ENCODE measurements at places on chromosomes 12 and 14.

- no peak for DNase-seq
Observed at GRCh38 chr14:63544591-63545299, 1.6 kb upstream of the PPP2R5E start.

DNA sequence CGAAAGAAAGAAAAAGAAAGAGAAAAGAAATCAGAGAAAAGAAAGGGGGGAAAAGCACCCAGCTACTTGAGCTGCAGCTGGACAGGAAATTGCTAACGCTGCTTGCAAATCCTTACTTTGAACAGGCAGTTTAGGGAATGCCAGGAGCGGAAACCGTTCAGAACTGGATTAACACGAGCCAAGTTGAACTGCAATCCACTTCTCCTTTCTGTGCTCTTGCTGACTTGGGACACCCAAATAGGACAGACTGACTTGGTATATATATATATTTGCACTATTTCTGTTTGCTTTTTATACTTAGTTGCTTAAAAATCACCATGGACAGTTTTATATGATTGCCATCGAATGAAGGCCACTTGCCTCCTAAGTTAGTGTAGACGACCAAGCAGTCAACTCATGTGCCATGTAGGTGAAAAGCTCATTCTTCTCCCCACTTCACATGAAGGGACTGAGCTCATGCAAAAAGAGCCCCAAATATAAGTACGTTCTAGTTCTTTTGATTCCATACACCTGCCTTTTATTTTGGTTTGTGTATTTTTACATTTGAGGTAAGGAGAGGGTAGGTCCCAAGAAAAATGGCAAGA, 5.5 kb downstream of the DUSP6 start:
- DNase-seq = no peak

DNA sequence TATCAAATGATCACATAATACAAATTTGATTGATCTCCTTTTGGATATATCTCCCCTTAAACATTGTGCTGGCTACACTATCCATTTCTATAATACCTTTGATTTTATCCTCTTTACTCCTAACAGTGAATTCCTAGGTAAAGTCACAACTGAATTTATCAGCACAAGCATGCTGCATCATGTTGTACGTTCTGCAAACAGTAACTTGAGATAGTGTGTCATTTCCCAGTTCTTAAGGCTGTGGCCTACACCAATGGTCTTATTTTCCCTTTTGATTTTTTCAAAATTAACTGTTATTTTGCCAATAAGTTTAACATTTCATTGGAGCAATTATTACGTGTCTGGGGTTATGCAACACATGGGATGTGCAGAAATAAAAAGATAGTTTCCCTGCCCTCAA, 24.8 kb downstream of the PRKCH start:
- DNase-seq = no peak

DNA sequence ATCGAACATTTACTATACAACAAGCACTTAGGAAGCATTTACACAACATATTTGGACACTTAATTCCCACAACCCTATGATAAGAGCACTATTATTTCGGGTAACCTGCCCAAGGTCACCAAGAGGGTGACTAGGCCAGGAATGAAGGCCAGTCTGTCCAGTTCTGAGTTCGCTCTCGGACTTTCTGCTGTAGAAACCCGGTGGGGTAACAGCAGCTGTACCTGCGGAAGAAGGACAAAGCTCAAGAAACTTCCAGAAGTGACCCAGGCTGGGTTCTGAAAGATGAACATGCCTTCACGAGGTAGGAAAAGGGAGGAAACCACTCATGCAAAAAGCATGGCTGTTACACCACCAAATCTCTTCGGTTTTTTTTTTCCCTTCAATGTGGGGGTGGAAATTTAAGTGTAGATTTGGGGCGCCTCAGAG, 10.8 kb downstream of the PLA2G1B start:
- DNase-seq = no peak

- DNase-seq = no peak
Observed at GRCh38 chr12:15855646-15856045, 26.5 kb upstream of the STRAP start.

DNA sequence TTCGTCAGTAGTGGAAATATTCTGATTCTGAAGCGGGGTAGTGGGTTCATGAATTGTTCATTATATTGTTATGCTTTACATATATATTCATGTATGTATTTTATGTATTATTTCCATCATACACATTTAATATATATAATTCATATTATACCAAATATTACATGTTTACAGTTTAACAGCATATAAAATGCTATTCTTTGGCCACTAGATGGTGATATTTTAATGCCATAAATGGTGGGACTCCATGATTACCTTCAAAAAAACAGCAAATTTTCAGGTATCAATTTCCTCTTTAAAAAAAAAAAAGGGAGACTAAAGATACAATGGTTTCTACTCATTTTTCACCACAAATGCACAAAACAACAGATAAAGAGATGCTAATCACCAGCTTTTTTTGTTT, 41.0 kb downstream of the BDKRB1 start:
- no peak for DNase-seq

- DNase-seq = no peak
Observed at GRCh38 chr12:62530596-62530995, 64.0 kb downstream of the MON2 start.

GRCh38 chr14:99272899-99273765, 1.1 kb upstream of the BCL11B start:
- DNase-seq = no peak

- no peak for DNase-seq
Observed at GRCh38 chr14:87748558-87748957, 244.4 kb downstream of the GALC start.

- no peak for DNase-seq
Observed at GRCh38 chr12:94207467-94207848, 59.1 kb downstream of the PLXNC1 start.

DNA sequence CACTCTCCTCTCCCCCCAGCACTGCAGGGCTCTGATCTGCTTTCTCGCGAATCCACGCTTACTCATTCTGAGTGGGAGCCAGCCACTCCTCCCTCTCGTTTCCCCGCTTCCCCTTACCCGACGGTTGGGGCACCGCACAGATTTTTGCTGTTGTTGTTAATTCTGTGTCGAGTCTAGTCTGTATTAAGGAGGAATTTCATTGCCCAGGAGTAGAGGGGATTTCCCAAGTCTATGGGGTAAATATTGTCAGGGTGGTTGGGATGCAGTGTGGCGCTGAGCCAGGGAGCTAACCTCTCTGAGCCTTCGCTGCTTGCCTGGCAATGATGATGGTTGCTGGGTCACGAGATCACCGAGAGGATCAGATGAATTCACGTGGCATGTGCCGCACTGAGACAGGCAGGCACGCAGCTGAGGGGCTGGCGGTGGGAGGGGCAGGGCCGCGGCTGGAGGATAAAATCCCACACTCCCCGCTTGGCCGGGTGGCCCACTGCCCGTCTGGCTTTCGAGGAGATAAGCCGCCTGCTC, 18.5 kb downstream of the NCOR2 start:
- DNase-seq = no peak

DNA sequence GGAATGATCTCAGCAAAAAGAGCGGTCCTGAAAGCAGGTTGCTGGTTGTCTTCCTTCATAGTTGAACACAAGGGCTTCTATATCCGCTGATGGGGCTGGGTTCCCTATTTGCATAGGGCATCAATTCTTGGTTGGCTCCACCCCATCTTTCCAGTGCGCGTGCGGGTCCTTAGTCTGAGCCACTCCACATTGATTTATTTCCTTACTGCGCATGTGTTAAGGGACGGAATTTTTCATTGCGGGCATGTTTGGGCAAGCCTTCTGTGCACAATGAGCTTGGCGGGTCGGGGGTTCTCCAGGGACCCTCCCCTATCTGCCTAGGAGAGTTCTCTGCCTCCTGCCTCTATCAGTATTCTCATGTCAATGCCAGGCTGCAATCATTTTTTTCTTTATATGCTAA, 21.2 kb upstream of the DLGAP5 start:
- DNase-seq = no peak

DNA sequence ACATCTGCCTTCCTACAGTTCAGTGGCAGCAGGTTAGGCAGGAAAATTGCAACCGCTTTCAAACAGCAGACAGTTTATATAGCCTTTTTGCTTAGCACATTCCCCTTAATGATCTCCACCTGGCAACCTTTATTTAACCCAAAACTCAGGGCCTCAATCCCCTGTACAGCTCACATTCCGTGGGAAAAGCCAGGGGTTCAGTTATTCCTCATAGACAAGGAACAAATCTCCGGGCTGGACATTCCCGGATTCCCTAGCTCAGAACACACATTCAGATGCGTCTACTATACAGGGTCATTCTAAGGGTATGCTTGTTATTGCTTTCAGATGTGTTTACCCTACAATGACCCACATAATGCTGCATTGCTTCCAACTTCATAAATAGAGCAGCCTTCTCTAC, 73.8 kb upstream of the DCN start:
- DNase-seq = no peak

GRCh38 chr12:3593906-3594483, 103.0 kb downstream of the PRMT8 start:
- no peak for DNase-seq

GRCh38 chr14:54450535-54450934, 9.4 kb upstream of the CNIH1 start:
- DNase-seq = no peak

- no peak for DNase-seq
Observed at GRCh38 chr14:39050389-39050788, 52.6 kb downstream of the SEC23A start.

- DNase-seq = no peak
Observed at GRCh38 chr12:103386451-103386850, 109.3 kb downstream of the C12orf42 start.

DNA sequence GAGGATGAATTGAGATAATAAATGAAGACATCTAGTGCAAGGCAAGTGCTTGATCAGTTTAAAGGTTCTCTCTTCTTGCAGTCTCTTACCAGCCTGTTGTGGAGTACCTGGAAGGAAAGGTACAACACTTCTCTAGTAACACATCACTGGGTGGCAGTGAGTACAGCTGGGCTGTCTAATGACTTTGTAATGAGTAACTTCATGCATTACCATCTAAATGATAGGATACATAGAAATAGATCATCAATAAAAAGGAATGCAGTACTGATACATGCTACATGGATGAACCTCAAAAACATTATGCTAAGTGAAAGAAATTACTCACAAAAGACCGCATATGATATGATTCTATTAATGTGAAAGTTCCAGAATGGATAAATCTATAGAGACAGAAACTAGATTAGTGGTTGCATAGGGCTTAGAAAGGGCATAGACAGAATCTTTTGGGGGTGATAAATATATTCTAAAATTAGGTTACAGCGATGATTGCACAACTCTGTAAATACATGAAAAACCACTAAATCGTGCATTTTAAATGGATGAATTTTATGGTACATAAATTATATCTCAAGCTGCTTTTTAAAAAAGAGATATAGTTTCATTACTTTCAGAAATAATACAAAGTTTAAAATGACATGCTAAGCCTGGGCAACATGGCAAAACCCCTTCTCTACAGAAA, 224.4 kb downstream of the CHST11 start:
- DNase-seq = no peak

DNA sequence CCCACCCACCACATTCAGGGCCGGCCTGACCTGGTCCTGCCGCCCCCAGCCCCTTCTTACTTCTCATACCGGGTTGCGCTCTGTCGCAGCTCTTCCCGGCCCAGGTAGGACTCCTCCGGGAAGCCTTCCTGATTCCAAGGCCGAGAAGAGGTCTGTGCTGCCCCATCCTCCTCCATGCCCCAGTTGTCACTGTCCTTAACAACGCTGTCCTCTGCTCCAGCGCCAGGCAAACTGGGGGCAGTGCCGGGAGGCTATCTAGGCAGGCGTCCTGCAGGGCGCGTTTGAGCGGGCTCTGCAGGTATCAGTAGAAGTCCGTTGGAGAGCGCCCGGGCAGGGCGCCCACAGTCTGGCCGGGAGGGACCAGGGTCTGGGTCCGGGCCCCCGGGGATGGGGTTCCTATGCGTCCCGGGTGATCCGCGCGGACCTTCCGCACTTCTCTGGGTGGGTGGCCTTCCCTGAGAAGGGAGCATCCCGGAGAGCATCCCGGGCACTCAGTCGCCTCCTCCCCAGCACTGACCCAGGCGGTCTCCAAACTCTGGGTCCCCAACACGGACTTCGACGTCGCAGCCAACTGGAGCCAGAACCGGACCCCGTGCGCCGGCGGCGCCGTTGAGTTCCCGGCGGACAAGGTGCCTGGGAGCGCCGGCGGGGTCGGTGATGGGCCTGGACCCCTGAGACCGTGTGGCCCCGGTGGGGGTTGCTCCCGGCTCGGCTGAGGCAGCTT, 900 bp downstream of the AMN start:
- no peak for DNase-seq

DNA sequence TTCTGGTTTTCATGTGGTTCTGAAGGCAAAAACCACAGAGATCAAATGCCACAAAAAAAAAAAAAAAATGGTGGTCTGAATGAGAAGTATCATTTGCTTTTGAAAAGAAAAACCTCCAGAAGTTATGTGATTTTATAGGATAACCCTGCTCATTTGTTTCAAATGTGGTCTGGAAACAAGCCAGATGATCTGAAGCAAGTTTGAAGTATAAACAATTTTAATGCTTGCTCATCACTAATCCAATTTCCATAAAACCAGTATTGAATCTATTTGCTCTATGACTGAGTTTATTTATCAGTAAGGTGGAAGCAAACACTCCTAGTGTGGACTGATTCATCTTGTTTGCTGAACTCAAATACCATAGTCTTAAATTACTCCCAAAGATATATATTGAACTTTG, 407.3 kb upstream of the FLRT2 start:
- DNase-seq = no peak

- DNase-seq = no peak
Observed at GRCh38 chr14:43755707-43756106, 751.4 kb downstream of the FSCB start.

- DNase-seq = no peak
Observed at GRCh38 chr12:53618275-53618674, 7.9 kb downstream of the ATF7 start.

- DNase-seq = no peak
Observed at GRCh38 chr14:63470962-63471793, 72.0 kb downstream of the PPP2R5E start.

DNA sequence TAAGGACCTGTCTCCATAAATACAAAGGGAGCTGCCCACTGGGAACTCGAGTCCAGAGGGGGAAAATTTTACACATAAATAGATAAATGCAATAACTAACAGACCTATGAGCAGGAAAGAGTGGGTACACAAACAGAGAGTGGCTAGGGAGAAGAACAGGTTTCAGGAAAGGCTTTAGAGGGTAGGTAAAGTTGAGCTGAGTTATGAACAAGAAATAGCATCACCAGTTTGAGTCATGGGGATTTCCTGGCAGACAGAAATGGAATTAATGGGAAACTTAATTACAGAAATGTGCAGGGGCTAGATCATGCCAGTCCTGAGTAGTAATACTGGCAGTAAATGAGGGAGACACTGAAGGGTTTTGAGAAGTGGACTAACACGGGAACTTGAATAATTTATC, 58.0 kb upstream of the CCDC175 start:
- no peak for DNase-seq

GRCh38 chr14:88327497-88327896, 4.4 kb upstream of the KCNK10 start:
- DNase-seq = no peak

GRCh38 chr14:38528582-38528981, 272.7 kb upstream of the CLEC14A start:
- no peak for DNase-seq
